ENCODE measurements at places on chromosomes 13 and 19.
A peak's percentile ranks its signal among the peaks of the same experiment; 100 is the strongest.

GRCh38 chr19:23587546-23587945 is 99.5 kb downstream of the ZNF675 start:
- no peak for DNase-seq

- DNase-seq: no peak
These were observed 7.1 kb downstream of the MATK start for GRCh38 chr19:3778899-3779723.

GRCh38 chr13:114097212-114097892 is 35.1 kb downstream of the RASA3 start:
- DNase-seq: no peak

- DNase-seq: peak; percentile 64
These were observed 753.9 kb downstream of the OLFM4 start for GRCh38 chr13:53782488-53782961.

DNA sequence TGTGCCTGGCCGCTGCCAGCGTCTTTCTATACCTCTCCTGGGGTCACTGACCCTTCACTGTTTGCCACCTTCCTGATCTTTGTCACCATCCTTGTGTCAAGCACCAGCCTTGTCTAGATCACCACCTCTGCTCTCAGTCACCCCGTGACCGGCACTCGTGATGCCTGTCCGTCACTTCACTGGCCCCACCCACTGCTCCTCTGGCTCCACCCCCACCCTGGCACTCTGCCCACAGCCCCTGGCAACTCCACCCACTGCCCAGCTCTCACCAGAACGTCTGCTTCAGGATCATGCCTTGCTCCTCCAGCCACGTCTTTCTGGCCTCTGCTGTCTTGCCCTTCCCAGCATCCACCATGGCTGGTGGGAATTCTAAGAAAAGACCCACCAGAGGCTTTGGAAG is 24.8 kb upstream of the PLA2G4C start:
- peak; percentile 37 for DNase-seq

DNA sequence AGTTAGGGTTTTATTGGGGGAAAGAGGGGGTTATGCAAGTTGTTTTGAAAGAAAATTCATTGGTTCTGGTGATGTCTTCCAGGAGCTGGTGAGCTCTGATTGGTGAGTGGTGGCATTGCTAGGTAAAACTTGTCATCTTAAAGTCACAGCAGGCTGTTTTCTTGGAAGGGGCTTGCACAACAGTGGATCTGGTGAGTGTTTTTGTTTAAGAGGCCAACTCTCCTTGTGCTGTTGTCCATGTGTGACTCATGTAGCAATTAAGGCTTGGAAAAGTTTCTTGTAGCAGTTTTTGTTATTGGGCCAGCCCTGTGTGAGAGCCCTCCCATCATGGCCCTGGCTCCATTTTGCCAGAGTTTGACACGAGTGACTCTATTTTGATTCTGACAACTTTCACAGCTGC is 109.4 kb downstream of the RFC3 start:
- DNase-seq: no peak

- no peak for DNase-seq
These were observed 1019.5 kb downstream of the PCDH9 start for GRCh38 chr13:66210677-66211076.

DNA sequence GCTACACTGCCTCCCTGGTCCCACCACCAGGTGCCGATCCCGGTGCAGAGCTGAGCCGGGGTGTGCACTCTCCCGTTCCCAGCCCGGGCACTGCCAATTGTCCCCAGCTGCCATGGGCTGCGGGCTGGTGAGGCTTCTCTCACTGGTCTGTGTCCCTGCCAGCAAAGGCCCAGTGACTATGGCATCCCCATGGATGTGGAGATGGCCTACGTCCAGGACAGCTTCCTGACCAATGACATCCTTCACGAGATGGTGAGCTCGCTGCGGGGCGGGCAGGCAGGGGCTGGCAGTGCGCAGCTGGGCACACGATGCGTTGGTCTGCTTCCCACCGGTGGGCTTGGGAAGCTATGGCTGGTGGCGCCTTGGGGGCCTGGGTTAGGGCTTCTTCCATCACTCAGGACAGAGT is 14.6 kb downstream of the MPND start:
- no peak for DNase-seq

DNA sequence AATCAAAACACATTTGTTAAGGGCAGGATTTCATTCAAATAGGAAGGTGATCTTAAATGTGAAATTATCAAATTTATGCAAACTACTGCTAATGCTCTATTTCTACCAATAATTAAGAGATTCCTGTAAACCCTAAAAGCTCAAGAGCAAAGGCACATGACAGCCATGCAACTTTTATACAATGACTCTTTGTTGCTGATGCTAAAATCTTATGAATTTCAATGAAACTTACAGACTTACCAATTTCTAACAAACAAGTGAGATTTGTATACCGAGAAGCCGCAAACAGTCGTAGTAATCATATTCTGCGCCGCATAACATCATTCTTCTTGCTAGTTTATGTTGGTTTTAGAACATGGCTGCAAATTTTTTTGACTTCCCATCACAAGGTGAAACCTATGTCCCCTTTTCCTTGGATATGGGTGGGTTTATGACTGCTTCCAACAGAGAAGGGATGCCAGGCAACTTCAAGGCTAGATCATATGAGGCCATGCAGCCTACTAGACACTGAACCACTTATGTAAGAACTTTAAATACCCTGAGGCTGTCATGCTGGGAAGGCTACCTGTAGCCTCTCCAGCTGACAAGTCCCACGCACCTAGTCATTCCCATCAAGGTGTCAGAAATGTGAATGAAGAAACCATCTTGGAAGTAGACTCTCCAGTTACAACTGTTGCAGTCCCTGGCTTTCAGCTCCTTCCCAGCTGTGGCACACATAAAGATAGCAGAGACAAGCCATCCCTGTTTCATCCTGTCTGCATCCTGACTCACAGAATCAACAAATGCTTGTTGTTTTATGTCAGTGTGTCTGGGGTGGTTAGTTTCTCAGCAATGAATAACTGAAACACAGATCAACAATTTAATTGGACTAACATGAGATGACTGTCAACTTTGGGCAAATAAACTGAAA is 42.0 kb downstream of the LNX2 start:
- no peak for DNase-seq

GRCh38 chr13:81771951-81772350 is 1431.0 kb upstream of the SPRY2 start:
- no peak for DNase-seq

DNA sequence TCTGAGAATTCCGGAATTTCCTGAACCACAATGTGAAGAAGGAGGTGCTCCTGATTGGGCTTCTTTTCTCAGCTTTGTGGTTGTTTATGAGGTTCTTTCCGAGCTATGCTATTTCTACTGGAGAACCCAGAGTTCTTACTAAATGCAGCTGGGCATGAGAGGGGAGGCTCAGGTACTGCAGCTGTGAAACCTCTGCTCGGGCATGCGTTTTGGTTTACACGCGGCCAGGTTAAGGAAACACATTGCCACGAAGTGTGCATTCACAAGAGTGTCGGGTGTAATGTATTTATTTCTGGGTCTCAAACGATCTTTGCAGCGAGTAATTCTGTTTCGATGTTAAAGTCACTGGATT is 661 bp upstream of the MIR17HG start:
- DNase-seq: no peak

- peak; percentile 73 for DNase-seq
These were observed 638 bp downstream of the ADGRE5 start for GRCh38 chr19:14381689-14382474.

- DNase-seq: no peak
These were observed 2.8 kb upstream of the IFNL2 start for GRCh38 chr19:39265321-39265916.

- DNase-seq: no peak
These were observed 33.1 kb upstream of the ZNF536 start for GRCh38 chr19:30338878-30339623.

- no peak for DNase-seq
These were observed 942.4 kb upstream of the PCDH20 start for GRCh38 chr13:62357887-62358645.

- DNase-seq: no peak
These were observed 13.5 kb downstream of the ERCC2 start for GRCh38 chr19:45356760-45357444.

DNA sequence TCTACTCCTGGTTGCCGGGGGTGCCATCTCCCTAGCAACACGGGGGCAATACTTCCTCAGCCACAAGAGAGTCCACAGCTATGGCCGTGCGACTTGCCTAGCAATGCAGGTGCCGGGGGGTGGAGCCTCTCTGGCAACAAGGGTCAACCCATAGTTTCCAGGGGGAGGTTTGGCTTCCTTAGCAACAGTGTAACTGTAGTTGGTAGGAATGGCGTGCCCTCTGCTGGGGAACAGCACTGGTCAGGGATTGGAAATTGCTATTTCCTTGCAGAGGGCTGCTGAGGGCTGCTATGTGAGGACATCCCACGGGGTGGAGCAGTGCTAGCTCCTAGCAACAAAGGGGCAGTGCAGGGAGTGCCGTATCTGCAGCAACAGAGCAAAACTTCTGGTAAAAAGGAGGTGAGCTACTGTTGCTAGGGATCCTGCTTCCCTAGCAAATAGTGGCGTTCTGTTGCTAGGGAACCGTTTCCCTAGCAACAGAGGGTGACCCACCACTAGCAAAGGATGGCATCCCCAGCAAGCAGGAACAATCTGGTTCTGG is 7.0 kb upstream of the TMC4 start:
- peak; percentile 40 for DNase-seq

GRCh38 chr13:113045251-113046127 is 60.1 kb upstream of the F7 start:
- DNase-seq: peak; percentile 5

DNA sequence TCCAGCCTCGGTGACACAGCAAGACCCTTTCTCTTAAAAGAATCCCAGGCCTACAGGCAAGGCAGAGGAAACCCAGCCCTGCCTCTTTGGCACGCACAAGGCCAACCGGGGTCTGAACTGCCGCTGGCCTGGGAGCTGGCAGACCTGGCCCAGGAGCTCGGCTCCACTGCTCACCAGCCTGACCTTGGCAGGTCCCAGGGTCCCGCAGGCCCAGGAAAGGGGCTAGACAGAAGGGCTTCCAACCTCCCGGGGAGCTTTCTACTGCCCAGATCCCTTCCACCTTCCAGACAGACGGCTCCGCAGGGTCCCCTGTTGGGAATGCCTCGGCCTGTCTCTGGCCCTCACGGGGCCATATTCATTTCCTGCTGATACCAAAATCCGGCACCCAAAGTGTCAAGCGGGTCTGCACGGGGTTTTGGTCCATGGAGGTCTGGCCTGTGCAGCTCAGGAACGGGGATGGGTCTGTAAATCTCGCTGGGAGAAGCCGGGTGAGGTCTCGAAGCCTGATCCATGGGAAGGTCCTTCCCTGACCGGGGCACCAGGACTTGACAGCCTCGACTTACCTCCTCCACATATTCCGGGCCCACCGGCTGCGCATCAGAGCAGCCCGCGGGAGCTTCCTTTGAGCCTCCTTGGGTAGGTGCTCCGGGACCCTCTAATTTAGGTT is 36.6 kb upstream of the MATK start:
- DNase-seq: no peak

GRCh38 chr19:11767633-11768133 is 883 bp downstream of the ZNF441 start:
- DNase-seq: peak; percentile 30

- peak; percentile 98 for DNase-seq
These were observed at the start of gene FAM174C for GRCh38 chr19:1275260-1275975. Gene FAM174C (plus strand): TSS chr19:1275530. CDS start chr19:1275550, 20 bp downstream.

- DNase-seq: no peak
These were observed 2591.7 kb upstream of the PCDH20 start for GRCh38 chr13:64007339-64007738.

- DNase-seq: peak; percentile 93
These were observed at the start of gene GDF15 for GRCh38 chr19:18385675-18386542. Gene GDF15 (plus strand): TSS chr19:18386158. CDS start chr19:18386190, 32 bp downstream.

DNA sequence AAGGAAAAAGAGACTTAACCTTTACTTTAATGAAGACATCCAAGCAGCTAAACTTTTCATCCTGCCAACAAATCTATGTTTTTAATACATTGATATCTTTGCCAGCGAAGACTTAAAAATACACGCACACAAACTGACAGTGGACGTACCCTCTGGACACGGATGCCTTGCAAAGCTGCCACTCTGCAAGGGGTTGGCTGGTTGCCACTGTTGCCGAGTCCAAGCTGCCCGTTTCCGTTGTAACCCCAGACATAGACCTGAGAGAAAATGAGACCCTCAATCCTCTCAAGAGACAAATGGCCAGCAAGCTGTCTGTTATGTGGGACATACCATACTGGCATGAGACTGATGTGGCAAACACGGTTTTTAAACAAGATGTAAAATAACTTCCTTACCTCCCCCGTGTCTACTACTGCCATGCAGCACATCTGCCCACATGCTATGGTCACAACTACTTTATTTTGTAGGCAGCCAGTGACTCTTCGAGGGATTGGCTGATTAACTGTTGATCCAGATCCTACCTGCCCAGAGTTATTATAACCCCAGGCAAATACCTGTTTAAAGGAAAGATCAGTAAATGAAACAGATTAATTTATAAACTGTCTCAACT is 21.2 kb downstream of the RCBTB2 start:
- DNase-seq: no peak

GRCh38 chr19:51469629-51470028 is 8.7 kb upstream of the CEACAM18 start:
- no peak for DNase-seq

GRCh38 chr19:16470911-16471811 is 609 bp downstream of the EPS15L1 start:
- peak; percentile 25 for DNase-seq

DNA sequence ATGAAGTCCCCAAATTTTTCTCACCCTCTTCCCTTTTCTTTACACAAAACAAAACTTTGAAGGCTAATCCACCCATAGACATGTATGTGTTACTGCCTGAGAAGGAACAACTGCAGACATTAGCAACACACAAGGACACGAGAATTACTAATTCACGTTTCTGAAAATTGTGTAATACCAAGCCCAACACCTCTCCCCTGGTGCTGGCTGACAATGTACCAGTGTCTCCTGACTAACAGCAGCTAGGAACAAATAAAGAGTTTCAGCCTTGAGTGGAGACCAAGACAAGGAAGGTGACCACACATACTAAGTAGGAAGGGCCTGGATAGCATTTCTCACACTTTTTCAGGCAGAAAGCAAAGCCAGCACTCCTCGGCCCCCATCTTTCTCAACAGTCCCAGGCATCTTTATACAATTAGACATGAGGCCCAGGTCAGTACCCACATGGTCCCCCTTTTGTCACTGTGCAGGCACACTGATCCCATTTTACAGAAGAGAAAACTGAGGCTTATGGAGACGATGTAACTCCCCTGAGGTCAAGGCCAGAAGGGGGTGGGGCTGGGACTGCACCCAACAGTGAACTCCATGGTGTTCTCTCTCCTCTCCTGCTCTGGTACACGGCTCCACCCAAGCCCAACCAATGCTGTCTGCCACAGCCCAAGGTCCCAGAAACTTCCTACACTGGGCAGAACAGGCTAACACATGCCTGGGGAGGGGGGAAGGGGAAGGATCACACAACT is 8.7 kb downstream of the BRD4 start:
- peak; percentile 45 for DNase-seq

DNA sequence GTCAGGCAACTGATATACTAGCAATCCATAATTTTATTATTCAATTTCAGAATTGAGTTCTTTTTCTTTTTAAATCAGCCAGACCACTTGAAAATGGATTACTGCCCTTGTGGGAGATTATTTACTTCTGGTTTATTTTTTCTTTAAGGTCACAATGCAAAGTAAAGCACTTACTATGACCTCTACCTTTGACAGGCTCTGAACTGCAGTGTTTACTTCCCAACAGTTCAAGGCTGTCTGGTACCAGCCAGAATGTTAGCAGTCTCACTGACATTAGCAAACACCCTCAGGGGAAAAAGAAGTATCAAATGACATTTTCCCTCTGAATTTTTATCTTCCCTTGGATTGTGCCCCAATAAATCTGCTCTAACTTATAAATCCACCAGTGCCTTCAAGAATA is 57.5 kb downstream of the RAP2A start:
- DNase-seq: no peak

GRCh38 chr13:111626371-111627305 is 306.2 kb downstream of the TEX29 start:
- DNase-seq: no peak
